ENCODE measurements at places on chromosomes 6 and 20. TPM values are rescaled to one million over a fixed set of nuclear protein-coding genes. Genes with fewer than 3 reads are reported as not detected.

The CD40 gene
- polyA plus RNA-seq, result 0.52 TPM

The GSTA2 gene
- polyA plus RNA-seq, result not detected

The CYB5R4 gene
- 2.7 TPM for polyA plus RNA-seq

The GCM1 gene
- polyA plus RNA-seq, result not detected

The SPDEF gene
- polyA plus RNA-seq, result 0.04 TPM

The SDCBP2 gene
- 1.3 TPM for polyA plus RNA-seq

The GHRH gene
- not detected for polyA plus RNA-seq

The PRDM1 gene
- 3.9 TPM for polyA plus RNA-seq

The FAM209B gene
- polyA plus RNA-seq, result 0.32 TPM

The DOK5 gene
- polyA plus RNA-seq, result 2.8 TPM

The WFDC12 gene
- not detected for polyA plus RNA-seq

The LPA gene
- not detected for polyA plus RNA-seq

The RAET1G gene
- polyA plus RNA-seq, result 4.2 TPM

The C20orf202 gene
- not detected for polyA plus RNA-seq

The PLEKHG1 gene
- 0.09 TPM for polyA plus RNA-seq

The HRH3 gene
- not detected for polyA plus RNA-seq

The KCTD20 gene
- polyA plus RNA-seq, result 48.5 TPM

The EPHA7 gene
- not detected for polyA plus RNA-seq

The SOBP gene
- polyA plus RNA-seq, result 0.99 TPM

The HAO1 gene
- not detected for polyA plus RNA-seq

The NPEPL1 gene
- 10.7 TPM for polyA plus RNA-seq

The TREML2 gene
- polyA plus RNA-seq, result not detected

The PNLDC1 gene
- polyA plus RNA-seq, result not detected

The BFSP1 gene
- 1.1 TPM for polyA plus RNA-seq

The SSTR4 gene
- not detected for polyA plus RNA-seq

The TSPO2 gene
- polyA plus RNA-seq, result not detected

The FOXO3 gene
- 17.5 TPM for polyA plus RNA-seq

The SLC16A10 gene
- polyA plus RNA-seq, result not detected

The HCRTR2 gene
- not detected for polyA plus RNA-seq

The C6orf52 gene
- polyA plus RNA-seq, result not detected

The GFRAL gene
- polyA plus RNA-seq, result not detected

The C6orf141 gene
- not detected for polyA plus RNA-seq

The EPPIN gene
- not detected for polyA plus RNA-seq

The UBE2C gene
- polyA plus RNA-seq, result 124 TPM
